ENCODE measurements at places on chromosomes 4 and X. TPM values are rescaled to one million over a fixed set of nuclear protein-coding genes. Genes with fewer than 3 reads are reported as not detected.

CITED1 gene
- 323 TPM for polyA plus RNA-seq

- DNase-seq: no peak
Observed at GRCh38 chrX:13755254-13755653, 20.7 kb downstream of the OFD1 start.

DNA sequence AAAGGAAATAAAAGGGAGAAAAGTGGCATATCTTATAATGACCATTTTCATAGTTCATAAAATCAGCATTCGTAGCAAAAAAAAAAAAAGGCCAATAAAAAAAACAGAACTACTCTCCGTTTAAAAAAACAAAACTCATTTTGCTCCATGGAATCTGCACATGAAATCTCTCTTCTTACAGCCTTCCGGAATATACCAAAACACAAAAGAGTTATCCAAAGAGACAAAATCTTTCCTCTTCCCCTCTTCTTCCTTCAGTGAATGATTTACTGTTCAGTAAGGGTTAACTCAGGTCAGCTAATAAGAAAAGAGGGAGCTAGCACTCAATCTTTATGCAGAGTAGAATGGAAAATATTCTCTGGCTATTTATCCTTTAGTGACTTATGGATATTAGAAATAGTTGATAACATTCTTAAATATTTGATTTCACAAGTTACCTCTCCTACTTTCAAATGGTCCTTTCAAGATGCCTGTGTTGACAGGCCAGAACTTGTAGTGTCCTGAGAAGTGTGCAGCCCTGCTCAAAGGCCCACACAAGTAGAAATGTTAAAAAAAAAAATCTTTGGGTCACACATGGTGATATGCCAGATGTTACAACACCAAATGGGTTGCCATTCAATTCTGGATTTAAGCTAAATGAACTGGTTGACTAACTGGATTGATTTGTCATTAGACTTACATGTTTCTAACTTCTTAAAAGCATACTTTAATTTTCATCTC lies 42.1 kb downstream of the PDGFC start:
- no peak for DNase-seq

GRCh38 chr4:10963241-10963640 lies 278.7 kb upstream of the CLNK start:
- no peak for DNase-seq

DNA sequence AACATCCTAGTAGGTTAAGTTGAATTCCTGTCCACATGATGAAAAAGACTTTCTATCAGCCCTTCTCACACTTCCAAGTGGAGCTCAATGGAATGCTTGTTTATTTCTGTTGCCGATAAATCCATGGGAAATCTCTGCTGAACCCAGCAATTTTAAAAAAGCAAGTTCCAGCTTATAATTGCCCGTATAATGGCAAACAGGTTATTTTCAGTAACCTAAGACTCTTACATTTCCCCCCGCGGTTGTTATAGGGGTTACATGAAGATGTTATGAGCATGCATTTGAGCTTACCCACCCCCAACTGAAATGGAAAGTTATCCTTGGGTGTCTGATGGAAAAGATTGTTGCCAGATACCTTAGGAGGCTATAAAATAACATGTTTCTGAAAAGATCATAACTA lies 136.2 kb downstream of the PALLD start:
- no peak for DNase-seq
